ENCODE measurements at places on chromosomes 13 and 19.
A peak's percentile ranks its signal among the peaks of the same experiment; 100 is the strongest.

GRCh38 chr13:101025519-101025918 is 350.9 kb upstream of the TMTC4 start:
- DNase-seq: no peak

GRCh38 chr13:109979228-109979627 is 192.8 kb upstream of the IRS2 start:
- no peak for DNase-seq

- DNase-seq: no peak
These were observed 2.4 kb downstream of the RAB3D start for GRCh38 chr19:11337080-11337479.

- no peak for DNase-seq
These were observed 47.4 kb downstream of the TNFRSF19 start for GRCh38 chr13:23617551-23618024.

DNA sequence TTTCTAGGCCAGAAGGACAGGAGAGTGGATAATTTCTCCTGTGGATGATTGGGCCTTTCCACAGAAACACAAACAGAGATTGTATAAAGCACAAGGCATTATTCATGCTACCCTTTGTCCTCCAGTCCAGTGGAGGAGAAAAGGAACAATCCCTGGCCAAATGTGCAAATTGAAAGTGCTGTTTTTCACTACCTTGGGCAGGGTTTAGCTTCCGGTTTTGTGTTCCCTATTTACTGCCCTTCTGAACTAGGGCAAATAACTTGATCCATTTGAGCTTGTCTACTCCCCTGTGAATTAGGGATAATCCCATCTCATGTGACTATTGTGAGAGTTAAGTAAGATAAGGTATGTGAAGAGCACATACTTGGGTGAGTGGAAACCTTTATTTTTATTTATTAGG is 13.3 kb downstream of the PDX1 start:
- DNase-seq: no peak

- DNase-seq: peak; percentile 64
These were observed 31.3 kb upstream of the ISYNA1 start for GRCh38 chr19:18469069-18469846.

GRCh38 chr13:50998326-50998725 is 88.7 kb downstream of the RNASEH2B start:
- DNase-seq: no peak

DNA sequence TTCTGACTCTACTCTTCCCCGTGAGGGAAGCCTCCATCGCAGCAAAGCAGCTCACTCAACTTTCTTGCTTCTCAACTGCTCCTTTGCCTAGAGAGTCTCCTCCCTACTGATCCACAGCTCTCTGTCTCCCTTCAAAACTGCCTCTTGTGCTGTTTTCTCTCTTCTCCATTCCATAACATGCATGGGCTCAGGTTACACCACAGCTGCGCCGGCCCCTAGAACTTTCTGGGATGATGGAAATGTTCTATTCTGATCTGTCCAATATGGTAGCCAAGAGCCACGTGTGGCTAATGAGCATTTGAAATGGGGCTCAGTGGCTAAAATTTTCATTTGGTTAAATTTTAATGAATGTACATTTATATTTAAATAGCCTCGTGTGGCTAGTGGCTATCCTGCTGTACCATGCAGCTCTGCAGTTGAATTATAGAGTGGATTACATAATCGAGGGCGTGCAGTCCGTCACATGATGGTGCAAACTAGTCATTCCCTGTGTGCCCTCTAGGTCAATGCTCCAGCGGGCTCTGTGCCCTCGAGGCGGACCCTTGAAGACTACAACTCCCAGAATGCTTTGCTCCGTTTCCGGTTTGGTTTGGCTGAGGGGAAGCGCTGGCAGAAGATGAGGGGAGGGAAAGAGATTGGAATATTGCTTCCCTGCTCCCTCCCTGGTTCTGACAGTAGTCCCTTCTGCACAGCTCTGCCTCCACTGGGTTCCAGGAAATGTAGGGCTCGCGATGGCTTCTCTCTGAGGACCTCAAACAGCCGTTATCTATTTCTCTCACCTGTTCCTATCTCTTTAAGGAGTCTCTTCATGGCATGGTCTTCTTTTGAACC is 109.8 kb downstream of the CACNA1A start:
- no peak for DNase-seq

DNA sequence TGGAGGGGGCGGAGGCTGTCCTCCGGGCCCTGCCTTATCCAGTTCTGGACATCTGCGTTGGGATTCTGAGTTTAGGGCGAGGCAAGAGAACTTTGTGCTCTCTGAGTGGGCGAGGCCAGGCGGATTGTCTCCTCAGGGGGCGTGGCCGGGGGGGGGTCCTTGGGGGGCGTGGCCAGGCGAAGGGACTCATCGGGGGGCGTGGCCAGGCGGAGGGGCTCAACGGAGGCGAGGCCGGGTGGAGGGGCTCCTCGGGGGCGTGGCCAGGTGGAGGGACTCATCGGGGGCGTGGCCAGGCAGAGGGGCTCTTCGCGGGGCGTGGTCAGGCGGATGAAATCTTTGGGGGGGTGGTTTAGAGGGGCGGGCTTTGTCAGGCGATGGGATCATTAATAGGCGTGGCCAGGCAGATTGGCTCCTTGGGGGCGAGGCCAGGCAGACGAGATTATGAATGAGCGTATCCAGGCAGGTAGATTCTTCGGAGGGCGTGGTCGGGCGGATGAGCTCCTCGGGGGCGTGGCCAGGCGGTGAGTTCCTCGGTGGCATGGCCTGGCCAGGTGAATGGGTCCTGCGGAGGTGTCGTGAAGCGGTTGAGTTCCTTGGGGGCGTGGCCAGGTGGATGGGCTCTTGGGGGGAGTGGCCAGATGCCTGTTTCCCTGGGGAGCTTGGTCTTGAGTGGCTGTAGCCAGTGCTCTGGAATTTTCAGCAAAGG is 10.3 kb upstream of the CACNG7 start:
- DNase-seq: no peak

- no peak for DNase-seq
These were observed 48.1 kb downstream of the CRTC1 start for GRCh38 chr19:18731562-18732008.

- DNase-seq: no peak
These were observed 43.7 kb upstream of the TPM4 start for GRCh38 chr19:16032509-16033135.

DNA sequence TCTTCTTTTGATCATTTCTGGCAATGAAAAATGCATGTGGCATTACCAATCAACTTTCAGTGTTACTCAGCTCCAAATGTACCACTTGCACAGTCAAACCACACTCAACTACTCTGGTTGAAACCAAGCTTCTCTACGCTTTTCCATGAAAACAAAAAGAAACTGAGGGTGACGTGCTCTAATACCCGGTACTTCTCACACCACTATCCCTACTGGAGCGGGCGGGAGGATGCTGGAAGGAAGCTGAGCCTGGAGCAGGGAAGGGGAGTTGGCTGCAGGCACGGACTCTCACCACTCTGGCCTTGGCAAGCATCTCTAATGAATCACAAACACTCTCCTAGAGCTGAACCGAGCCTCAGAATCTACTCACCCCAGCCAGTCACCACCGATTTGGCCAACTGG is 48.2 kb downstream of the STK24 start:
- no peak for DNase-seq

GRCh38 chr19:7628589-7629311 is 595 bp downstream of the XAB2 start:
- no peak for DNase-seq

DNA sequence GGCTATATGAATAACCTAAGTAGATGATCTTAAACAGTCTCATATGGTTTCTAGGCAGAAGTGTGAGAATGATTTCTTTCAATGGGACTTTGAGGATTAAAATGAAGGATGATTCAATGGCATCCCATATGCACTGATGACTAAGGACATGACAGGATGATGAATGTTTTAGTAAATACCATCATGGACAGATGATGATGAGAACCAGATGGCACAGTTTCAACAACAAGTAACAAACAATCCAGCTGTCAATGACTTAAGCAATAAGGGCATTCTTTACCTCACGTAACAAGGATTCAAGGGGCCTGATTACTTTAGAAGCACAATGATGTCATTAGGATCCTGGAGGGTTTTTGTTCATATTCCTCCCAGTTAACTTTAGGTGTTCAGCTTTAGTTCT is 2678.4 kb downstream of the PCDH9 start:
- no peak for DNase-seq

GRCh38 chr13:34967851-34968562 is 25.9 kb downstream of the NBEA start:
- no peak for DNase-seq

DNA sequence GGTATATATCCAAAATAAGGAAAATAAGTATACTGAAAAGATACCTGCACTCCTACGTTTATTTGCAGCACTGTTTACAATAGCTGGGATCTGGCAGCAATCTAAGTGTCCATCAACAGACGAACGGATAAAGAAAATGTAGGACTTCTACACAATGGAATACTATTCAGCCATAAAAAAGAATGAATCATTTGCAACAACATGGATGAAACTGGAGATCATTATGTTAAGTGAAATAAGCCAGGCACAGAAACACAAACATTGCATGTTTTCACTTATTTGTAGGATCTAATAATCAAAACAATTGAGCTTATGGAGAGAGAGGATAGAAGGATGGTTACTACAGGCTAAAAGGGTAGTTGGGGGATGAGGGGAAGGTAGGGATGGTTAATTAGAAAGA is 494.0 kb downstream of the UQCRFS1 start:
- DNase-seq: no peak

- DNase-seq: no peak
These were observed 50.0 kb downstream of the LATS2 start for GRCh38 chr13:21011378-21011777.

- DNase-seq: no peak
These were observed 7.4 kb upstream of the ZNF433 start for GRCh38 chr19:12042893-12043292.

DNA sequence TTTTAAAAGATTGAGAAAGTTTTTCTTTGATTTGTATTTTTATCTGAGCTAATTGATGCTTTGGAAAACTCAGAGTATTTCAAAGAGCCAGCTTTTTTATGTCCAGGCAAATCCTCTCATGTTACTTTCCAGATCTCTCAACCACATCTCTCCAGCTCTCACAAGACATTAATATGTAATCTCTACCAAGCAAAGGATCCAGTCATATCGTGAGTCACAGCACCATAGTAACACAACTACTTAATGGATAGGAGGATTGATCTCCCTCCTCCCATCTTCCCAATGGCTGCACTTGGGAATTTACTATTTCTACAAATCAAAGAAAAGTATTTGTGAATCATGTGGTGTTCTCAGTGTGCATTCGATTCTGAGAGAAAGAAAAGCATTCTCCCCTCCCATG is 63.3 kb downstream of the POU4F1 start:
- DNase-seq: no peak

DNA sequence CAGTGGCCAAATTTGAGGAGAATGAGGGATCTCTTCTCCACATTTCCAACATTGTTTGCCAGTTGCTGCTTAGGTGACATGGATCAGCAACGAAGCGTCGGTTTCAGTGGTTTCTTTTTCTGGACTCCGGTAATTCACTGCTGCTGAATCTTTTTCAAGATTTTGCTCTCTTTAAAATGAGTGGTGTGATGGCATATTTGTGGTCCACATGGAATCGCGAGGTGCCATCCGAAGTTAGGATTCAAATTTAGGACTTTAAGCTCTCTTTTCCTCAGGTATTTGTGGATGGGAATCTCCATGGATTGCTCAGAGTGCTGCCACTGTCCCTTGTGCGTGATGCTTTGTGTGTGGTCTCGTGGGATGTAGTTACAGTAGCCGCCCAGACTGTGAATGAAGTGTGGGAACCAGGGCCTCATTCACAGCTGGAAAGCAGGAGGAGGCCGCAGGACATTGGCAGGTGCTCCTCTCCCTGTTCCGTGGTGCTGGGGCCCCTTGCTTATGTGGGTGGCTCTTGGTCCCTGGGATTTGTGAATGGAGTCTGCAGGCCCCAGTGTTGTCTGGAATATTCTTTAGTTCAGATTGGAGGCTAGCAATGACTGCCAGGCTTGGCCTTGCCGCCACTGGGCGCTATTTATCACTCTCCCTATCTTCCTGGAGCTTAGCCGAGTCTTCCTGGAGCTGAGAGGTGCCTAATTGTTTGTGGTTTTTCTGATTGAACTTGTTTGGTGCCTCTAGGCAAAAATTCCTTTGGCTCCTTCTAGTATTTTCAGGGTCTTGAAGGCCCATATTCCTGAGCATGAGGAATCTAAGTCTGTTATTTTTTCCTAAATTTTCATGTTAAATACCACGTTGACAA is 1.5 kb downstream of the ILF3 start:
- DNase-seq: no peak

DNA sequence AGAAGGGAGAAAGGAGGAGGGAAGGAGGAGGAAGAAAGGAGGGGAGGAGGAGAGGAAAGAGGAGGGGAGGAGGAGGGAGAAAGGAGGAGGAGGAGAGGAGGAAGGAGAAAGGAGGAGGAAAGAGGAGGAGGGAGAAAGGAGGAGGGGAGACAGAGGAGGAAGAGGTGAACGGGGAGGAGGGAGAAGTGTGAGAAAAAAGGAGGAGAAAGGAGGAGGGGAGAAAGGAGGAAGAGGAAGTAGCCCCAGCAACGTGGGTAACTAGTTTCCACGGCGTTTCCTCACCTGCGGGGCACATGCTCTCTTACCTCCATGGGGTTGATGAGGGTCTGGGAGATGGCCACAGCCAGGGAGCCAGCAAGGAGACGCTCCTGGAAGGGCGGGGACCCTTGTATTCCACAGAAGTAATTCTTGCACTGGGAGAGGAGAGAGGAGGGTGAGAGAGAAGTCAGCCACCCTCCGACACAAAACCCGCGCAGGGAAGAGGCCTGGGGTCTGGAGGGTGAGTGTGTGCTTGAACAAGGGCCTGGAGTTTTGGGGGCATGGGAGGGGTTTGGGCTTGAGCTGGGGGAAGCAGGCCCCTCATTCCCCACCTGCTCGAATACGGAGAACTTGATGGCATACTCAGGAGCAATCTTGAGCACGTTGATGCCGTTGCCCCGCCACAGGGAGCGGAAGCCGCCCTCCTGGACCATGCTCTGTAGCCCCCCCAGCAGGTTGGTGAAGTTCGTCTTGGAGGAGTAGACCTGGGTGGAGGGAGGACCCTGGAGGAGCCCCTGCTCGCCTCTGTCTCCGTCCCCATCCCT is 3.9 kb downstream of the SLC25A41 start:
- no peak for DNase-seq

- no peak for DNase-seq
These were observed 8.2 kb upstream of the SIAH3 start for GRCh38 chr13:45859705-45860104.

DNA sequence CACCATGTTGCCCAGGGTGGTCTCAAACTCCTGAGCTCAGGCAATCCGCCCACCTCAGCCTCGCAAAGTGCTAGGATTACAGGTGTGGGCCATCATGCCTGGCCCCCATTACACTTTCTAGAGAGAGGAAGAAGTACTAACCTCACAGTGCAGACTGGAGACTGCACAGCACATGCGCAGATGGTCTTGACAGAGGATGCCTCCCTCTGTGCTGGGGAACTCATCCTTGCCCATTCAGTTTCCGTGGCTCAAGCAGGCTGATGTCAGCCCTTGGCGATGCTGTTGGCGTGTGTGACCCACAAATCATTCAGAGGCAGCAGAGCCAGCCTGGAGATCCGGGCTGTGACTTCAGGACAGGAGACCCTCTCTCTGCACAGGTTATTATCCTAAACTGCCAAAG is 14.6 kb upstream of the FFAR2 start:
- DNase-seq: no peak

DNA sequence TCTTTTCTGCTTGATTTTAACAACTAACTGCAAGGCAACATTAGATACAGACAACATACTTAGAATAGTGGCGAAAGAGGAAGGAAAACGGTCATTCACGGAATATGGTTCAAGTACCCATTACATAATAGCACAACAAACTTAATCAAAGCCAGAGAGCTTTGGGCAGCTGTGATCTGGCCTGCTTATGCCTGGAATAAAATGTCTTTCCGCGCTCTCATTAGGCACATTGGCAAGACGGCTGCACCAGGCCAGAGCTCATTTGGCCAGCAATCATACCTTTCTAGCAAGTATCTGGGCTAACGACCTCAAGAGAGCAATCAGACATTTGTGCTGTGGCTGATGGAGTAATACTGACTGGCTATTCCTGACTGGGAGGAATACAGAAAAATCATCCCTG is 112.8 kb downstream of the NALCN start:
- DNase-seq: no peak

All from activated CD4-positive, alpha-beta T cell treated with anti-CD3 and anti-CD28 coated beads, Interleukin-2, amount 10 ng/mL, durations not matched to agents 7 days and 5 days (primary cell).